ENCODE measurements at places on chromosomes 5 and 9.

DNA sequence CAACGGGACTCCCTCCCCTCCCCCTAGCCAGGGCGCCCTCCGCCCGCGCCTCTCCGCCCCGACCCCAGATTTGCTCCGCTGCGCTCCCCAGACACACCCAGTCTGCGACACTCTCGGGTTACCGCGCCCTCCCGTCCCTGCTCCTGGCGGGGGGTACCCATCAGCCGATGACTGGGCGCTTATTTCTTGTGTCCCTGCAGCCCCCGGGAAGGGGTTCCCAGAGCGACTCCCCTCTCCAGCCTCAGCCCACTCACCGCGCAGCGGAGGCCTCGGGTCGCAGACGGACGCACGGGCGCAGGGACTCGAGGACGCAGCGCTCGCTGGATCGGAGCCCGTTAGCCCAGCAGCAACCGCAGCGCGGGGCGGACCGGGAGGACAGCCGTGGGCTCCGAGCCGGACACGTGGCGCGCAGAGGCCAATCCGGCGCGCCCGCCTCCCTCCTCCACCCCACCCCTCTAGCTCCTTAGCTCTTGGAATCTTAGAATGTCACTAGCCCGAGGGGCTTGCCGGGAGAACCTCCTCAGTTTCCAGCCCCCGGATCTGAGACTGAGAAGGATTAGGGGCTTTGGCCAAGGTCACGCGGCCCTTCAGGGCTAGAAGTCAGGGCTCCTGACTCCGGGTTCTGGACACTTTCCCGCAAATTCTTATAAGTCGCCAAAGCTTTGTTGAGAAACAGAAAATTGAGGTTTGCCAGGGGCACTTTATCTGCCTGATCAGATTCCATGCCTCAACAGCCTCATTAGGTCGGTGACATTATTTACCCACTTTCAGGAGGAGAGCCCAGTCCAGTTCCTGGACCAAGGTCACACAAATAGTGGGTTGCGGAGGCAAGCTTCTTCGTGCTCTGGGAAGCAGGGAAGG lies at the start of gene ANXA6:
Gene ANXA6 (minus strand): TSS at position 354 of the 861 bp plus-strand sequence. CDS start 9,878 bp downstream, outside the sequence.
- DNase-seq, result peak; percentile 72

DNA sequence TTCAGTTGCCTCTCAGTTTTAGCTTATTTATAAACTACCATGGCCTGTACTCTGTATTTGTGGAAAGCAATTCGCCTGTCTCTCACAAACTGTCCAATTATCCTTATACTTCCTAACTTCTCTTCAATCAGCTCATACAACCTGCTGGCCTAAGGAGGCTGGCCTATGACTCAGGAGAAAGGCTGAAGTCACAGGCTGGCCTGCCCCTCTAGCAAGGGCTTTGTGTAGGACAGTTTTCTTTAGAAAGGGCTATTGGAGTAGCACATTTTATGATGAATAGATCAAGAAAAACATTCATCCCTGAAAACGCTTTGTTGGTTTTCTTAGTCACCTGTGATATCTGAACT lies 988.7 kb upstream of the ARRDC3 start:
- no peak for DNase-seq

- DNase-seq, result no peak
Observed at GRCh38 chr9:77210116-77210515, 32.8 kb downstream of the VPS13A start.

DNA sequence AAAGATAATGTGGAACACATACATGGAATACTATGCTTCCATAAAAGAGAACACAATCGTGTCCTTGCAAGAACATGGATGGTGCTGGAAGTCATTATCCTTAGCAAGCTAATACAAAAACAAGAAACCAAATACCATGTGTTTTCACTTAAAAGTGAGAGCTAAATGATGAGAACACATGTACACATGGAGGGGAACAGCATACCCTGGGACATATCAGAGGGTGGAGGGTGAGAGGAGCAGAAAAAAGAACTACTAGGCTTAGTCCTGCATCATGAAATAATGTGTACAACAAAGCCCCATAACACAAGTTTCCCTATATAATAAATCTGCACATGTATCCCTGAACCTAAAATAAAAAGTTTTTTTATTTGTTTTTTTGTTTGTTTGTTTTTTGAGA lies 855.5 kb upstream of the NUDT12 start:
- DNase-seq, result no peak

- no peak for DNase-seq
Observed at GRCh38 chr5:136033234-136033633, 4.4 kb downstream of the TGFBI start.

DNA sequence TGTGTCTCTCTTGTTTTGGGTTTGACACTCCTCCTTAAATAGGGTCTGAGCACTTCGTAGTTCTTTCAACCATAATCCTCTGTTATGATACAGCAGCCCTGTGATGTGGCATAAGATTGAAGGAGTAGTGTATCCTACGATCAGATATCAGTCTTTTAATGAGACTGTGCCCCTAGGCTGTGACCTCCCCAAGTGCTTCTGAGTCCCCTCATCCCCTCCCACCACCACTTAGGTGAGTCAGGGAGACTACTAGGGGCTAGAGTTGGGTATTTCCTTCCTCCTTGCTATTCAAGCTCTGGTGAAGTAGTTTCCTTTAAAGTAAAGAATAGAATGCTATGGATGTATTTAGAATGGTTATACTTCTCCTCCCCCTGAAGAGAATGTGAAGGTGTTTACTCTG lies 637.2 kb upstream of the GRAMD2B start:
- DNase-seq, result no peak

- no peak for DNase-seq
Observed at GRCh38 chr9:119802621-119803020, 433.4 kb upstream of the BRINP1 start.

DNA sequence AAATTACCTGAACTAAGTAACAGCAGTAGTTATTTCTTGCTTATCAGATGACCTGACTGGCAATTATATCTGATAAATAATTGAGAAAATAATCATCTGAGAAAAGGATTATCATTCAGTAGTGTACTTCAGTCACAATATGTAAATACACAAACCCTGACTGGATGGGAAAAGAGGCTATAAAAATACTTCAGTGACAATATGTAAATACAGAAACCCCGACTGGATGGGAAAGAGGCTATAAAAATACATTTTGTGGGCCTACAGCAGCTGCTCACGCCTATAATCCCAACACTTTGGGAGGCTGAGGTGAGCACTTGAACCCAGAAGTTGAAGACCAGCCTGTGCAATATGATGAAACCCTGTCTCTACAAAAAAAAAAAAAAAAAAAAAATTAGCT lies 11.1 kb downstream of the UBAP2 start:
- DNase-seq, result no peak

DNA sequence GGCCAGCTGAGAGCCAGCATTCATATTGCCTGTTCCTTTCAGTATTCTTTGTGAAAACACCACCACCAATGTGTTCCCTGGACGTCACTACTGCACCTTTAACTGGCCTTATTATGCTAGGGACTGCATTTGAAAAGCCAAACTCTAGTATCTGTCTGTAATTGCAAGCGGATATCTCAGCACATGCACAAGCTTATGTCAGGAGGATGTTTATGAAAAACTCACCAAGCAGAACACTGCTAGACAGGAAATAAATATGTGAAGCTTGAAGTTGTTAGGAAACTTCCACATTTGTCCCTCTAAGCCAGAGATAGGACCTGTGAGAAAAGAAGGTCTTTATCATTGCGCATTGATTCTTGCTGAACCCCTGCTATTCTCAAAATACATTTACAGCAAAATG lies 135.4 kb upstream of the CCDC152 start:
- DNase-seq, result no peak

DNA sequence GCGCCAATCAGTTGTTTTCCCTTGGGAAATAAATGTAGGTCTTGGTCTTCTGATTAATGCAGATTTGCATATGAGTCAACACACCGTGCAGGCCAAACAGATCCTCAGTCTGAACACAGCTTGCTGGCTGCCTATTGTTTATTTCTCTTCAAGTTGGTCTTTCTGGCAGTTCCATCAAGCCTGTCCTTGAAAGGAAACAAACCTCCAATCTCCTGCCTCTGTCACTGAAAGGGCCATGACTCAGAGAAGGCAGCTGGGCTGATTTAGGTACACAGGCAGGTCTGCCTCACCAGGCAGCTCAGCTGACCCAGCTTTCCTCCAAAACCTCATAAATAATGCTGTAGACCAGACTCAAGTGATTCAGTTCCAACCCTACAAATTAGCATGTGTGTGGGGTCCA lies 175.9 kb downstream of the MAN2A1 start:
- no peak for DNase-seq

DNA sequence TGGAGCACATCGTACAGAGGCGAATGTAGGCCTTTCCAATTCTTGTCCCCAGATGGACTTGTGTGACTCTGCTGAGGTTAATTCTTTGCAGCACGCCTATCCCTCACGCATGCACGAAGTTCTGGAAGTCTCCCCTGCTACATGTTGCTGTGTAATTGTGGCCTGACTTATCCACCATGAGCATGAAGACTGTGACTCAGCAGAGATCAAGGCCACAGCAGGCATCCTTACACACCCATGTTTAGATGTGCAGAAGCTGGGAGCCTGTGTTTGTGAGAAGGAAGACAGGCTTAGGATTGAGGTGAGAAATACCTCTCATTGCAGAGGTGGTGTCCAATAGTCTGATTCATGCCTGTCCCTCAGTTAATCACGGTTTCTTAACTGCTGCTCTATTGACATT lies 135.6 kb downstream of the ICE1 start:
- DNase-seq, result no peak

- DNase-seq, result no peak
Observed at GRCh38 chr9:136626740-136627642, 35.7 kb upstream of the EGFL7 start.

DNA sequence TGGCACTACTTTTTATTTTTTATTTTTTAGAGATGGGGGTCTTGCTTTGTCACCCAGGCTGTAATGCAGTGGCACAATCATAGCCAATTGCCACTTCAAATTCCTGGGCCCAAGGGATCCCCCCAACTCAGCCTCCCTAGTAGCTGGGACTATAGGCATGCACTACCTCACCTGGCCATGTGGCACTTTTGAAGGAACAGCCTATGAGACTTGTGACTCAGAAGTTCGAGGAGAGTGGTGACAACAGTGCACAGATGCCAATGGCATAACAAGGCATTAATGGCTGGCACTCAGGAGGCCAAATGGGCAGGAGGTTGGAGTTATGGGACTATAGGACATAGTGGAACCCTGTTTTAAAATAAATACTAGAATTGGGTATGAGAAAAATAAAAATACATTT lies 33.7 kb downstream of the ANKRD31 start:
- no peak for DNase-seq

GRCh38 chr5:32909207-32909606 lies 198.1 kb downstream of the NPR3 start:
- no peak for DNase-seq

DNA sequence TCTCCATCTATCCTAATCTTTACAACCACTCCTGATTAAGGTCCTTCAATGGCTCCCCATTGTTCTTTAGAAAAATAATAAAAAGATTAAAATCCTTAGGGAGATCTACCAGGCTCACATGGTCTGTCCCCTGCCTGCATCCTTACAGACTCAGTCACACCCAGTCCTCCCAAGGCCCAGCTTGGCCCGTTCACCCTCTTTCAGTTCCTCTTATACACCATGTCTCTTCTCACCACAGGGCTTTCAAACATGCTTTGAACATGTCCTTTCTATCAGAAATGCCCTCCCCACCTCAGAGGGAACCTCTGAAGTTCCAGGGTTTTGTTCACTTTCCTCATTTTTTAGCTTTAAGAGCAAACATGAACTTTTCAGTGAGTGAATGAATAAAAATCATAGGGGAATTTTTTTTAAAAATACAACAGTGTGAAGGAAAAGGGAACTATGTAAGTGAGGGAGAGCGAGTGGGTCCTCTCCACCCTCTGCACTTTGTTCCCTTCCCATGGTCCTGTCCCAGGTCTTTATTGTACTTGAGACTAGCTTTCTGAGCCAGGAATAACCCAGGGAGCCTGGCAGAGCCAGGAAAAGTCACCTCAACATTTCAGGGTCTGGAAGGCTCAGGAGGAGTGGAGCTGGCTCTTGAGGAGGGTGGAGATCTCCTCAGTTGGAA lies 55.3 kb downstream of the TRPC7 start:
- no peak for DNase-seq

DNA sequence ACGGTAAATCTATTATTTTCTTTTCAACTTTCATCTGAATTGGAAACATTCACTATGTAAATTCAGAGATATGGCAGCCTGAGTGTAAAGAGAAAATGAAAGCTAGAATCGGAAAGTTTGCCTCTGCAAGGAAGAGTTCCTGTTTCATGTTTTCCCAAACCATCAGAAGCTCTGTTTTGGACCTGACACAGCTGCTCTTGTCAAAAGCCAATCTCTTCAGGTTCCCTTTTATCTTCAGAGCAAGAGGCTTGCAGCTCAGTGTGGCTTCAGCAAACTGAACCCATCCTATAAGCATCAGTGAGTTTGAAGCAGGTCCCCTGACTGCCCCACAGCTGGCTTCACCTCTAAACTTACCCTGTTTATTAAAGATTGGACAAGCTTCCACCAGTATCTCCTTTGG lies 1099.7 kb downstream of the DTWD2 start:
- no peak for DNase-seq

- no peak for DNase-seq
Observed at GRCh38 chr5:112956606-112957005, 20.0 kb upstream of the DCP2 start.

All from CD4-positive, alpha-beta T cell (primary cell).